ENCODE measurements at places on chromosomes 2 and 18.

- no peak for ATAC-seq
These were observed 92.9 kb upstream of the CSRNP3 start for GRCh38 chr2:165376571-165376975.

DNA sequence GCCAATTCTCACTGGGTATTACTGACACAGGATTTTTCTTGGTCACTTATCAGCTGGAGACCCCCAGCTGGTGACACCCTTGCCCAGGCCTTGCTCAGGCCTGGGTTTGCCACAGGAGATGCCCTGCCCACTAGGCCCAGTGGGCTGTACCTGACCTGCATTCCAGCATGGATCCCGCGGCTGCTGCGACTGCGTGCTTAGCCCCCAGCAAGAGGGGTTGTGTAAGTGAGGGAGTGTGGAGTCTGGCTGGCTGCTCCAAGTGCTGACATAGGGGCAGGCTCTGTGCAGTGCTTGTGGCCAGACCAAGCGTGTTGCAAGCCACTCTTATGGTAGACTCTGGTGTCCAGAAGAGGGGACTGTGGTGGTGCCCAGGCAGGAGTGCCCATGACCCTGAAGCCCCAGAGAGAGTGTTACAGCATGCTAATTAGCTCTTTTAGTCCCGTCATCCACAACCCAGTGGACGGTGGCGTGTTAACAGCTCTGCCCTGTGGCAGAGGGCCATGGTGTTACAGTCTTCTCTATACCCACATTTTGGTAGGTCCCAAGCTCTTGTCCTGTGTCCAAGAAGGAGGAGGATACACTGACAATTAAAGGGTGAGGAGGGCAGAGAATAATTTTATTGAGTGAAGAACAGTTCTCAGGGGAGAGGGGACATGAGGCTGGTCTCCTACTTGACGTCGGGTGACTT lies 491.7 kb upstream of the MEIS1 start:
- ATAC-seq, result no peak

- ATAC-seq, result no peak
These were observed 70.3 kb downstream of the LNPK start for GRCh38 chr2:175931805-175932204.

DNA sequence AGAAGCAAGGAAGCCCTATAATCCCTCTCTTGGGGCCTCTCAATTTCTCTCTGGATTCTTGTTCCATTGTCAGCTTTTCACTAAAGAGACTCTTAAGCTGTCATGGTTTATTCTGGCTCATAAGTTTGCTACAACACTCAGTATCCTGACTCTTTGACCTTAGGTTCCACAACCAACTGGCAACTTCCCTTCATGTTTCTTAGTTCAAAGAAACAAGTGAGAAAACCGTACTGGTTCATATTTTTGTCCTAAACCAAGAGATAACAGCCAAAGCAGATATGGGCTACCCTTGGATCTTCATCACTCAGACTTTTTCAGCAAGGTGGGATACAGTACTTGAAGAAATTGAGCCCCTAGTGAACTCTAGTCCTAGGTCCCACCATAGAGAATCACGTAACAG lies 109.9 kb upstream of the CRIM1 start:
- ATAC-seq, result no peak

GRCh38 chr18:3511980-3512379 lies 62.0 kb downstream of the TGIF1 start:
- peak; percentile 95 for ATAC-seq

GRCh38 chr2:62362561-62362960 lies 143.4 kb downstream of the TMEM17 start:
- ATAC-seq, result peak; percentile 96

Data from esophagus mucosa (tissue), 1 donor.